ENCODE measurements at places on chromosomes 3 and 15.
A peak's percentile ranks its signal among the peaks of the same experiment; 100 is the strongest.

- no peak for DNase-seq
Observed at GRCh38 chr3:161691677-161692076, 195.1 kb downstream of the OTOL1 start.

- DNase-seq, result no peak
Observed at GRCh38 chr15:48470096-48470495, 138.9 kb downstream of the DUT start.

- DNase-seq, result no peak
Observed at GRCh38 chr15:65660927-65661326, 39.2 kb downstream of the SLC24A1 start.

- peak; percentile 49 for DNase-seq
Observed at GRCh38 chr3:28940530-28940929, 340.3 kb upstream of the RBMS3 start.
